ENCODE measurements at places on chromosomes 1 and 21.
A peak's percentile ranks its signal among the peaks of the same experiment; 100 is the strongest.

GRCh38 chr1:162193815-162194214, 124.3 kb downstream of the NOS1AP start:
- no peak for DNase-seq

GRCh38 chr21:45768011-45768739, 124.7 kb downstream of the PCBP3 start:
- peak; percentile 74 for DNase-seq

DNA sequence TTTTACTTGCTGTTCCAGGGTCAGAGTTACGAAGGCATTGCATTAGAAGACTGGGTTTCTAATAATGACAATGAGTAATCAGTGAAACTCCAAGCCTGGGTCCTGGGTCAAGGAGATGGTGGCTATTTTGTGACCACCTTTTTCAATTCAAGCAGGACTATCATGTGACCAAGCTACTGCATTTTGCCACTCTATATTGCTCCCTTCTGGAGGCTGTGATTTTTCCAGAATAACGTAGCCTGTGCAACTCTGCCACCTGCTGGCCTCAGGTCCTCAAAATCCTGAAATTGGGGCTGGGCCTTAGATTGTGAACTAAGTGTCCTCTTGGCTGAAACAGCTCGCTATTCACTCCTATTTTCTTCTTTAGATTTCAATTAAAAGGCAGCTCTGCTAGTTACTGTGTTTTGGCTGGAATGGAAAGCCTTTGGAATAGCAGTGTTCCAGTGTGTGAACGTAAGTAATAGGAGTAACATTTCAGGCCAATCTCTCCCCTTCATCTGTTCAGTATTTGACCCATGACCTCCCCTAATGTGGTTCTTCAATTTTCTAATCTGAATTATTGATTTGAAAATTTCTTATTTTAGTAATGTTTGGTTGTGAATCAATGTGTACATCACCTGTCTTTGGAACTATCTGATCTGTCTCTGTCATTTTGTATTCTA, 52.9 kb upstream of the CD46 start:
- peak; percentile 25 for DNase-seq

DNA sequence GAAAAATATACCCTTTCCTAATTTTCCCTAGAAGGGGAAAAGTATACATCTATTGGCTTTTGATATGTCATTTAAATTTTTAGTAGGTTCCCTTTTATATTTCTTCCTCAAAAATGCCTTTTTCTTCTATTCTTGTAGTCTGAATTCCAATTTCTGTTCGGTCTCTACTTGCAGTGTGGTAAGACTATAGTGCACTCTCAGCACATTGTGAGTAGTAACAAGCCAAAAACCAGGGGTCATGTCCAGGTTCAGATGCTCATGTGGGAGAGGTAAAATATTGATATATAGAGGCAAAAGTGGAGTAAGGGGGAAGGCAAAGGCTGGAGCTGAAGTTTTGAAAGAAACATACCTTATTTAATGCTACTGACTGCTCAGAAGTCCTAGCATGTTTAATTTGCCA, 4.0 kb upstream of the FCGR2A start:
- no peak for DNase-seq

DNA sequence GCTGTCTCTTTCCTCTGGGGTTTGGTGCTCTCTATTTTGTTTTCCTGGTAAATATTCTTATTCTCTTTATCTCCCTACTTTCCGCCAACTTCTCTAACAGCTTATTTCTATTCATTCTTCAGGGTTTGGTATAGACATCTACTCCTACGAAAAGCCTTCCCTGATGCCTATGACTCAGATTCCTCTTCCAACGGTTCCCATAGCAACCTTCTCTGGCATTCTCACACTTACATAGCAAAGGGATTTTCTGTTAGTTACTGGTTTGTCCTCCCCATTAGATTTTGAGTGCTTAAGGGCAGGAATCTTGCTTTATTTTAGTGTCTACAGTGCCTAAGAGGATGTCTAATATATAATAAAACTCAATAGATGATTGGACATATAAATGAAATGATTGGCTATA, 407.6 kb upstream of the DEPDC1 start:
- DNase-seq: no peak
